Kidney (tissue), 22 donors: ENCODE measurements at places on chromosomes 12 and 14. TPM values are rescaled to one million over a fixed set of nuclear protein-coding genes. Genes with fewer than 3 reads are reported as not detected.

GRCh38 chr12:29883941-29884554 is 100.3 kb upstream of the TMTC1 start:
- DNase-seq: no peak

- DNase-seq: no peak
Measured at GRCh38 chr12:51692016-51692415, 101.0 kb downstream of the SCN8A start.

- DNase-seq: no peak
Measured at GRCh38 chr14:59294662-59294992, 106.2 kb downstream of the DAAM1 start.

DNA sequence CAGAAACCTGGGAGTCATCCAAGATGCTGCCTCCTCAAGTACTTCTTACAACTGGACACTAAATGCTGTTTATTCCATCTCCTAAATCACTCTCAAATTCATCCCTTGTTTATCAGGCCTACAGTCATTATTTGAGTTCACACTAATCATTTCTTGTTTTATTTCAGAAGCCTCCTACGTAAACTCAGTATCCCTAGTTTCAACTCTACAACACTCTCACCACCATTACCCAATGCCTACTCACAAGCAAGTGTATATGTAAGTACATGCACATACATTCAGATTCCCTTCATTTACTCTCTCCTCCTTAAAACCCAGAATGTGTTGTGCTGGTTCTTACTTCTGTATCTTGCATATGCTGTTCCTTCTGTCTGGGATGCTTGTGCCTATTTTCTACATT is 43.0 kb downstream of the DDHD1 start:
- no peak for DNase-seq

- DNase-seq: no peak
Measured at GRCh38 chr14:63760014-63760413, 32.1 kb upstream of the SGPP1 start.

GRCh38 chr12:131468206-131468605 is 242.7 kb upstream of the SFSWAP start:
- no peak for DNase-seq

DNA sequence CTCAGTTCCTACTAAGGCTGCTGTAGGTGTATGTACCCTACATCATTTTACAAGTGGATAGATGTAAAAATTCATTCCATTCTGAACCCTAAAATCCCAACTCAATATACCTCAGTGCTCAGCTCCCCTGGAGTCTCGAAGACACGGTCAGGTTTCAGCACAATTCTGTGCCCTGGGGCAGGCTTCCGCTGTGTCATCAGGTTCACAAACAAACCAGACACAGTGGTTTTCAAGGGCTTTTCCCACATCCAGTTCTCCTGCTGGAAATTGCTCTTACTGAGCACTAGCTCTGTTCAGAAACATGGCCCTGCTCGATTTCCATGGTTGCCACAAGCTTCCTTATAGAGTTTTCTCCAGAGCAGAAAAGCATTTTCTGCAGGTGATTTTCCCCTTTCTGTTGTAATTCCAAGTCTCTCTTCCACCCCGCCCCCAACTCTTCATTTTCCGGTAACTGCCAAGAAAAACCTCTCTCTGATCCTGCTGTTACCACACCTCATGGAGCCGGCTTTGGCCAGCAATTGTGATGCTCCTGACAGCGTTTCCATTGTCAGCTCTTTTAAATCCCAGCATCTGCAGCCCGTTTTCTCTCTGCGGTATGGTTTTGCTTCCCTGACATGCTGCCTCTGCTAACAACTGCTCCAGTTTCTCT is 483.0 kb upstream of the CCDC196 start:
- no peak for DNase-seq

- DNase-seq: peak; percentile 84
Measured at GRCh38 chr14:92951912-92952471, 29.0 kb downstream of the CHGA start.

DNA sequence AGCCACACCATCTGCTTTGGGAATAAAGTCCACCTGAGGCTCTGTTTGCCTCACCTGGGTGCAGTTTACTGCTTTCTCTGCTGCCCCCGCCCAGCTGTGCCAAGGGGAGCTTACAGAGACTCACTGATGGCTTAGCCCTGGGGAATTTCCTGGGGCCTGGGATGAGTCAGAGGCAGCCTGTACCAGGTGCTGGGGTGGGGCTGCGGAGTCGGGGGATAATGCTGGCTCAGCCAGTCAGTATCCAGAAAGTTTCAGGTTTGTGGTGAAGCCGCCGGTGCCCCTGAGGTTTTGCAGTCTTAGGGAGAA is 22.3 kb downstream of the PLEKHG3 start:
- no peak for DNase-seq

GRCh38 chr12:88132392-88132791 is 9.5 kb downstream of the CEP290 start:
- no peak for DNase-seq

DNA sequence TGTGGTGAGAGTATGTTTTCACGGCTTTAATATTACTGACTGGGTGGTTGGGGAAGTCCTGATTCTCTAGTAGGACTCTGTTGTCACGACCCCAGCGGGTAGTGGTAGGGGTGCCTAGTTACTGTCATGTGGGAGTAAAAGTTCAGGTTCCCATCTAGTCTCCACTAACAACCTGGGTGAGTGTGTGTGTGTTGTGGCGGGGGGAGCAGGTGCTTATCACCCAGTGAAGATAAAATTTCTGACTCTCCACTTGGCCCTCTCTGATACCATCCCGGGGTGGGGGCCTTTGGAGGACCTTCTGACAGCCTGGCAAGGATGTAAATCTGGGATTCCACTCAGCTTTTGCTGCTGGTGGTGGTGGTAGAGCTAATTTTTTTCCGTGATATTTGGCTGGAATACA is 35.4 kb upstream of the GUCY2C start:
- DNase-seq: no peak

DNA sequence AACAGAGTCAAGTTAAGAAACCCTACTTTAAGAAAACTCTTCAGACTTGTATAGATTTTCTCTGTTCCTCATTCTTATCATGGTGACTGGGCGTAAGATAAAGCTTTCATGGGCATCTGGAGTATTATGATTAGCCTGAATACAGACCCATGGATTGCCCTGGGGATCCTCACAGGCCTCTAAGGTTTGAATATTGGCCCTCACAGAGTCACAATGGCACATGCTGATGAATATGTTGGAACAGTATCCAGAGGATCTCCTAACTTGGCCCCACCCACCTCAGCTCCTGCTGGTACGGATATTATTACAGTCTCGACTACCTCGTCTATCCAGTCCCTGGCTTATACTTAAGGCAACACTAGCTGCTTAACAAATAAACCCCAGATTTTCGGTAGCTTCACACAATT is 8.1 kb downstream of the OSBPL8 start:
- DNase-seq: no peak

DNA sequence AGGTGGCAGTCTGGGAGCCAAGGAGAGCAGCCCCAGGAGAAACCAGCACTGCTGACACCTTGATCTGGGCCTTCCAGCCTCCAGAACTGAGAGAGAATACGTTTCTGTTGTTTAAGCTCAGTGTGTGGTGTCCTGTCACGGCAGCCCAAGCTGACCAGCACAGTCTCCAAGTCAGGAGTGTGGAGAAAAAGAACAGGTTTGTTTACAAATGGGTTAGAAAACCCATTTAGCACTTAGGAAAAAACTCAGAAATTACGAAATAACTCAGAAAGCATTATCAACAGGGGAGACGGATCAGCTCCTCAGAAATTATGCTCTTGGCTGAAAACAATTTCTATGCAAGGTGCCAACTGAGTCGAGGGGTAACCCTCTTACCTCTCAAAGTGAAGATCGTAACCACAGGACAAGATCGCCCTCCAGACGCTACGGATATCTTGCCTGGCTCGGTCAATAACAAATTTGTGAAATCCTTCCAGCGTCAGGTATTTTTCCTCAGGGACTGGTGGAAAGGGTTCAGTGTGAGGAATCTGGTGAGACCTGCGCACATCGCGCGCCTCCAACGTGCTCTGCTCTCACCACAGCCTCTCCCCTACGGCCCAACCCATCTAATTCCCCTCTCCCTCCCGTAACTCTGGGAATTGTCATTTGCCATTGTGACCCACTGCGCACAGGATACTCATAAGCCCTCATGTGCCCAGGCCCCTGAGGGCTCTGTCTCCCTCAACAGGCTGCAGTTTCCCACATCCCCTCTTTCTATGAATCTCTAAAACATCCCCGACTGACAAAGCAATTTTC is 50.2 kb downstream of the TRAFD1 start:
- DNase-seq: no peak

DNA sequence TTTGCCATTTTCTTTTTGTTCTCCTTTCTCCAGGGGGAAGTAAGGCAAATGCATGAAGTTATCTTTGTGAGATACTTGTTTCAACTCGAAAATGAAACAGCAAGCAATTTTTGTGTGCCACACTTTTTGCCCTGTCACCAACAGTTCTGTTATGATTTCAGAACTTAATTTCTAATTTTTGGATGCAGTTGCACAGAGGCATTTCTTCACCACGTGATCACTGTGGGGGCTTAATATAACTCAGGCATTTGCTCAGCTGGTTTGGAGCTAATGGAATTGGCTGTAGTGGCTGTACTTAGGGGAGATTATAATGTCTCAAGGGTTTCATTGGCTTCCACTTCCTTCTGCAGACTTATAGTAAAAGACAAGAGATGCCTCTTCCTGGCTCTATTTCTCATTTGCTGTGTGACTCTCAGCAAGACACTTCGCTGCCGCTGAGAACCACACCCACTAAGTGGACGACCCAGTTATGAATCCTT is 452.4 kb downstream of the RAD51B start:
- no peak for DNase-seq

DNA sequence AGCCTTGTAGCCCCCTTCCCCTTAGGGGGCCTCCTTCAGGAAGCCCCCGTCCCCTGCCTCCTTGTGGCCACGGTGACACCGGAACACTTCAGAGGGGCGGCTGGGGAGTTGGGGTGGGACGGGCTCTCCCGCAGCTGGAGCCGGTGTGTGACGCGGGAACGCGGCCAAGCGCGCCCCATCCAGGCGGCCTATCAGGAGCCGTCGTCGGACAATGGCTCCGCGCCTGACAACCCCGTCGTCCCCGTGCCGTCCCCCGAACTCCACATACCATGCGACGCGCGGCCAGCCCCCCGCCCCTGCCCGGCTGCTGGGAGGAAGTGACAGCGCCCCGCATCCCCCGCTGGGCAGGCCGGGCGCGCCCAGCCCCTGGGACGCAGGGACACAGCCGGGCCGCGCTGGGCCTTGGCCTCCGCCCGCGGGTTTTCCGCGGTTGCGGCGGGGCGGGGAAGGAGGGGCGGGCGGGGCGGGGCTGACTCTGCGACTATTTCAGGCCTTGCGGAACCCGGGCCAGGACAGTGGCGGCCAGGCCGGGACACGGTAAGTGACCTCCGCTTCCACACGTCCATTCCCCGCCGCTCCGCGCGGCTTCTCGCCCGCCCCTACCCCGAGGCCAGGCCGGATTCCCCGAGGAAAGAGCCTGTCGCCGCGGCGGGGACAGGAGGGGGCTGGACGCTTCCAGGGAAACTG is at the start of gene TNFAIP2:
TNFAIP2 (plus strand) TSS at position 515 of the 687 bp plus-strand sequence. CDS start 2,997 bp downstream, outside the sequence.
- peak; percentile 58 for DNase-seq

- DNase-seq: peak; percentile 29
Measured at GRCh38 chr14:22656945-22657731, 13.0 kb upstream of the OR6J1 start.

GRCh38 chr14:98229656-98230366 is 1042.2 kb downstream of the BCL11B start:
- no peak for DNase-seq

GRCh38 chr14:65826946-65827345 is 414.4 kb downstream of the FUT8 start:
- no peak for DNase-seq

GRCh38 chr12:116266631-116267349 is 10.7 kb downstream of the MED13L start:
- DNase-seq: no peak

GRCh38 chr14:95674613-95675012 is 11.6 kb upstream of the TCL1B start:
- DNase-seq: no peak

- DNase-seq: no peak
Measured at GRCh38 chr12:77973579-77973978, 142.9 kb downstream of the NAV3 start.

The GLI1 gene
- 1.4 TPM for polyA plus RNA-seq

The ACSS3 gene
- 18.9 TPM for polyA plus RNA-seq

The PTPRO gene
- polyA plus RNA-seq: 44.0 TPM

The RFX4 gene
- not detected for polyA plus RNA-seq

The RTRAF gene
- polyA plus RNA-seq: 250 TPM

The RAPGEF3 gene
- polyA plus RNA-seq: 84.3 TPM

The CCDC88C gene
- polyA plus RNA-seq: 6.6 TPM

The SPATA7 gene
- 14.0 TPM for polyA plus RNA-seq
